ENCODE measurements at places on chromosomes 6 and 20.

- no peak for DNase-seq
These were observed 157.9 kb downstream of the FOXC1 start for GRCh38 chr6:1767481-1768246.

DNA sequence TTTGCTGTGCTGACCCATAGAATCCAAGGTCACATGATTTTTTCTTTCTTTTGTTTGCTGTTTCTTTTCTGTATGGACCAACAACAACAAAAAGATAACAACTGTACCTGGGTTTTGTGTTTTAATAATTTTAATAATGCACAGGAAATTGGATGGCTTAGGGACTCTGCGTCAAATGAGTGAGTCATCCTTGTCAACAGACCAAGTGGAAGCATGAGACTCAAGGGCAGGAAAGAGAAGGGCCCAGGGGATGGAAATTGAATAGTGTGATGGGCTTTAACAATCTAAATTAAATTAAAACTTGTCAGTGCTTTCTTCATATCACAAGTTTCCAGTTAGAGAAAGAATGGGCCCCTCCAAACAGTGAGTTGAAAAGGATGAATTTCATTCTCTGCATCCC, 413.0 kb downstream of the PREX1 start:
- no peak for DNase-seq

- DNase-seq = no peak
These were observed 132.7 kb upstream of the TCF21 start for GRCh38 chr6:133756078-133756695.

DNA sequence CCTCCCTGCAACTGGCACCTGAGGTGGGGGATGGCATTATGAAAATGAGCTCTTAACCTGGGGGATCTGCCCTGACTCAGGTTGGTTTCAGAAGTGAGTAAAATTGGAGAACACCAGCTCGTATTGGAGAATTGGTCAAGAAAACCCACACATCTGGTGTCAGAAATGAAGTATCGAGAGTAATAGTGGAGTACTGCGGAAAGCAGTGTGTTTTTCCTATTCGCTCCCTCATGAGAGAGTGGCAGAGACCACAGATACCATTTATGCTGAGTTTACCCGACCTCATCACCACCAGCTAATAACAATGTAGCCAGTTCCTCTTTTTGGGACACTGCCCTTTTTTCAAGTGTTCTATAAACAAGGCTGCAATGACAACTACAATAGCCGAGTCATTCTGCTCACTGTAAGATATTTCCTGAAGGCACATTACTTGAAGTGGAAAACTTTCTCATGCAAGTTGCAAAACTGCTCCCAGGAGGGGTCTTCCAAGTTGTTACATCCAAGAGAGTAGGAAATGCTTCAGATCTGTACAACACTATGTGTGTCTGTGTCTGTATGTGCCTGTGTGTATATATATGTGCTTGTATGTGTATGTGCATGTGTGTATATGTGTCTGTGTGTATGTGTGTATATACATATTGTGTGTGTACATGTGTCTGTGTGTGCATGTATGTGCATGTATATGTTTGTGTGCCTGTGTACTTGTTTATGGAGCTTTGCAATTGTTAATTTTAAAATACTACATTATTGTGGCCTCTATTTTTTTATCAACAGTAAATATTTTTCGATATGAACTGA, 106.0 kb upstream of the CST7 start:
- DNase-seq = peak; percentile 94

GRCh38 chr6:11069760-11070159, 23.9 kb upstream of the SMIM13 start:
- DNase-seq = no peak

- no peak for DNase-seq
These were observed 89.4 kb upstream of the PAK5 start for GRCh38 chr20:9928281-9928737.

All from RPMI8226 (cell line).